Activated T-helper 17 cell treated with anti-CD3 and anti-CD28 coated beads, Interleukin-2, amount 50 U/mL, for 72 hours (primary cell): ENCODE measurements at places on chromosomes 13 and 19.
A peak's percentile ranks its signal among the peaks of the same experiment; 100 is the strongest.

GRCh38 chr13:40492511-40492910 lies 173.9 kb downstream of the FOXO1 start:
- ATAC-seq, result no peak

DNA sequence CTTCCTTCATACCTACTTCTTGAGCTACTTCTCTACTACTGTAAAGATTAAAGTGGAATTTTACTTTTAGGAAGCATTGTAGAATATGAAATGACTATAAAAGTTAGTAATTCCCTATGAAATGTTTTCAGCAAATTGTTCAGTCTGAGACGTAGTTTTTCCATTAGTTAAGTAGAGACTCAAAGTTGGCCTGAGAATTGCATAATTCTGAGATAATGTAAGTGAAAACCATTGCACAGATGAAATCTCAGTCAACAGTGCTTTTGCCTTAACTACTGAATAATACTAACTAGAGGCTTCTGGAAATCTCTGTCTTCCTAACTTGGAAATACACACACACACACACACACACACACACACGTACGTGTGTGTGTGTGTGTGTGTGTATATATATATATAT lies 125.9 kb downstream of the FGF14 start:
- ATAC-seq, result no peak

GRCh38 chr19:48271531-48272151 lies 1.8 kb downstream of the ZNF114 start:
- ATAC-seq, result peak; percentile 28

- peak; percentile 78 for ATAC-seq
Observed at GRCh38 chr19:46963093-46963734, 56.4 kb upstream of the NPAS1 start.

DNA sequence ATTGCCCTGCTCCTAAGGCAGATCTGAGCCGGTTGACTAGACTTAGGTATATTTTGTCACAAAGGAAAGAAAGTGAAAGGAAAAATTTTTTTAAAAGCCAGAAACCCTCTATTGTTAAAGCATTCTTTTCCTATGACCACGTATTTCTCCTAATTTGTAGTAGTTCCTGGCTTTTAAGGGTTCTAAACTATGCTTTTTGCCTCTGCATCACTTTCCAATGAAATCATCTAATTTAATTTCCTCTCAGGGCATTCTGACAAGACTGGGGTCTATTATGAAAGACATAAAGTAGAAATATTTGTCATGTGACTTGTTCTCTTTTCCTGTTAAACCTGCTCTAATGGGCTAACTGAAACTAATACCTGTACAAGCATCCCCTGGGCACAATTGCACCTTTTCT lies 233.0 kb upstream of the PRR20A start:
- no peak for ATAC-seq

DNA sequence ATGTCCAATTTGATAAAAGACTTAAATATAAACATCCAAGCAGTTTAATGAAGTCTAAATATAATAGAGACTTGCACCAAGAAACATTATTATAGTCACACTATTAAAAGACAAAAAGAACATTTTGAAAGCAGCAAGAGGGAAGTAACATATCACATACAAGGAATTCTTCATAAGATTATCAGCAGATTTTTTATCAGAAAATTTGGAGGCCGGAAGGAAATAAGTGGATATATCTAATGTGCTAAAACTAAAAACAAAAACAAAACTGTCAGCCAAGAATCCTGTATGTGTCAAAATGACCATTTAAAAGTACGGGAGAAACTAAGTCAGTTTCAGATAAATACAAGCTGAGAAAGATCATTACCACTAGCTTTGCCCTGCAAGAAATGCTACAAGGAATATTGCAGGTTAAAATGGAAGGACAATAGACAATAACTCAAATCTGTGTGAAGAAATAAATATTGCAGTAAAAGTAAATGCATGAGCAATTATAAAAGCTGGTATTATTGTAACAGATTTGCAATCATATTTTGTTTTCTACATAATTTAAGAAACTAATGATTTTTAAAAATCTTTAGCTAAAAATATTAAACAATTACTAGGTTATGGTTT lies 1665.9 kb upstream of the PCDH20 start:
- no peak for ATAC-seq

- ATAC-seq, result no peak
Observed at GRCh38 chr19:8206147-8207087, 2.8 kb upstream of the CERS4 start.

GRCh38 chr13:56528040-56528790 lies 612.5 kb upstream of the PRR20A start:
- no peak for ATAC-seq

- peak; percentile 82 for ATAC-seq
Observed at GRCh38 chr13:41905600-41906254, 55.2 kb downstream of the VWA8 start.
